Fibroblast of the aortic adventitia (primary cell): ENCODE measurements at places on chromosomes 16 and 17.
A peak's percentile ranks its signal among the peaks of the same experiment; 100 is the strongest.

GRCh38 chr17:1714427-1714979, 4.3 kb upstream of the TLCD2 start:
- no peak for DNase-seq

GRCh38 chr17:50173335-50173941, 7.6 kb downstream of the SGCA start:
- peak; percentile 91 for DNase-seq

DNA sequence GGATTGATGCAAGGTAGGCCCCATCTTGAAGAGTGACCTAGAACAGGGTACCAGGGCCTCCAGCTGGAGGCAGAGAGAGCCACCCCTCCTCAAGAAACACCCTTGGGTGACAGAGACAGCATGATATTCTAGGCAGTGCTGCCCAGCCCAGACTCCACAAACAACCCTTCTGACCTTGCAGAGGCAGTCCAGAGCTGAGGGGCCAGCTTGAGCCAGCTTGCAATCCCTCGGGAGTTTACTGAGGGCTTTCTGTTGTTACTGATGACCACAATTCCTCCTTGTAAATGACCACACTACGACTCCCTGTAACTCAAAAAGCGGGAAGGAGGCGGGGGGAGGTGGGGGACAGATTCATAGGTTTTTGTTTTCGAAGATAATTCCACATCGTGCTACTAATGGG, 18.6 kb upstream of the MNT start:
- DNase-seq, result no peak

- peak; percentile 41 for DNase-seq
Observed at GRCh38 chr17:61389670-61390478, 9.8 kb upstream of the TBX2 start.

DNA sequence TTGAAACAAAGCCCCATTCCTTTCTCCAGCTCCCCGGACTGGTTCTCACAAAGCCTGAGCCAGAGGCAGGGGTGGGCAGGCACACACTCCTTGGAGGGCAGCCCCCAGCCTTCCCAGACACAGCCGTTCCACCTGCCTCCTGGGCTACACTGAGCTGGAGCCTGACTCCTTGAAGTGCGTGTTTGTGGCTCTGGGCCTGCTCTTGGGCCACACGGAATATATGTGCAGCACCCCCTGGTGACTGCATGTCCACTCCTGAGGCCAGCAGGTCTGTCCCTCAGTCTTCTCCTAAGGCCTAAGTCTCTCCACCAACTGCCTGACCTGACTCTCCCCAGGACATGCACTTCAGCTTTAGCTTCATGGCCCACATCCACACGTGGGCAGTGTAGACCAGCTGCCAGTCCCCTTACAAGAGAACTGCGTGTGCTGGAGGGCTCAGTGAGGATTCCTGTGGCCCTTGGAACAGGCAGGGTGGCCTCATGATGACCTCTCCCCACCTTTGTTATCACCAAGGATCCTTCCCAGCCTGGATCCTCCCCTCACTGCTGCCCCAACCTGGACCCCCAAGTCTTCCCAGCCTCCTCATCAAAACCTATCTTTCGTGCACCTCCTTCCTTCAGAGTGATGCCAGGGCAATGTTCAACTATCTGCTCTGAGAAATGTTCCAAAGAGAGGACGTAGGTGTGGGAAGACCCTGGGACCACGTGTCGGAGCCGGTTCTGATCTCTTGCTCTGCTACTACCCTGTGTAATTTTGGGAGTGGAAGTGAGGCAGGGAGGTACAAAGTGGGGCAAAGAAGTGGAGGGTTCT, 12.4 kb upstream of the SLC6A2 start:
- peak; percentile 27 for DNase-seq

DNA sequence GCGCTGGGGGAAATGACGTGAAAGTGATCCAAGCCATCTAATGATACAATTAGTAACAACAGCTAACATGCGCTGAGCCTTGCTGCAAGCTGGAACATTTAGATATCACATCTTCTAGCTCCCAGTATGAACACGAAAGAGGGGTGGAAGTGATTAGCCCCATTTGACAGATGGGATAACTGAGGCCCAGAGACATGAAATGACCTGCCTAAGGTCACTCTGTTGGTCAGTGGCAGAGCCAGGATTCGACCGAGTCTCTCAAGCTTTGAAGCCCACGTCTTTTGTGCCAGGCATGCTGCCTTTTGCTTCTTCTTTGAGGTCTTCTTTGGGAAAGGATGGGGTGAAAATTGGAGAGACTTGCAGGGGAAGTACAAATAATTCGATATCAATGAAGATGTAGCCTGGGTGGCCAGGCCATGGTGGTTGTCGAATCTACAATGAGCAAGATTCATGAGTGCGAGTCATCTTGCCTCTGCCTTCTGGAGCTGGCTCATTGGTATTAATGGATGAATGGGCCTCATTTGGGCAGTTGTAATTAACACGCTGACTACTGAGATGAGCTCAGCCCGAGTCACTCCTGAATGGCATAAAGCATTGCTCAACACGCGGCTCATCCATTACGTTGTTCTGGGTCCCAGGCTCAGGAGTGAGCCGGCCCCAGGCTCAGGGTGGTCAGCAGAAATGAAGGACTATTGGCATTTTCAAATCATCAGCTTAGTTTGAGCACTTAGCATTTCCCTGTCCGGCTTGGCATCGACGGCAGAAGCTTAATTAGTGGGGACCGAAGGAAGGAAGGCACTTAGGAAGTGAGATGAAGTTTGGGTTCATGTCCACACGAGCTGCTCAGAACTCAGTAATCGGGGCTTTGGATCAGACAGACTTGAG, 28.0 kb upstream of the GPRC5B start:
- DNase-seq, result peak; percentile 14

- peak; percentile 55 for DNase-seq
Observed at GRCh38 chr16:88705076-88705684, 1.0 kb downstream of the RNF166 start.

DNA sequence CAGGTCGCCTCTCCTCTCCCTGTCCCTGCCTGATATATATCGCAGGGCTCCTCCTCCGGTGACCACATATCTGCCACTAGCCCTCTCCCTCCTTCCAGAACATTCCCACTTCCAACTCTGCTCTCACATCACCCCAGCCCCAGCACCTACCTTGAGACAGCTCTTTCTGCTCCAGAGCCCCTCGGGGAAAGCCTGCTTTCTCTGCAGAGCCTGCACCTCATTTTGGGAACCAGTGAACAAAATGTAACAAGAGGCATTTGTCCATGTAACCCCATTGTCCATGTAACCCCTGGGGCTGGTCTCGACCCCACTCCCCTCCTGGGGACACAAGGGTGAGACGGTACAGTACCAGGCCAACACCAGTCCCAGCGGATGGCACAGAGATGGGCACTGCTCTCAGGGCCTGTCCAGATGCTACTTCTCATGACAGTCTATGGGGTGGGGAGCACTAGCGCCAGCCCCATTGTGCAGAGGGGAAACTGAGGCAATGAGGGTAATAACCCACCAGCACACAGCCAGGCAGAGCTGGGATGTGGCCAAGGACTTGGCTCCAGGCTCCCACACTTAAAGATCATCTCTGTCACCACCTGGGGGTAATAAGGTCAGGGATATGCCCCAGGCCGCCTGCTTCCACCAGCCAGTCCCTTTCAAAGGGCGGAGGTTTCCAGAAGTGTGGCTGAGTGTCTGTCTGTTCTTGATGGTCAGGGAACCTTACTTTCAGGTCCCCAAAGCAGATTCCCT, 42.9 kb downstream of the TBC1D16 start:
- DNase-seq, result no peak

DNA sequence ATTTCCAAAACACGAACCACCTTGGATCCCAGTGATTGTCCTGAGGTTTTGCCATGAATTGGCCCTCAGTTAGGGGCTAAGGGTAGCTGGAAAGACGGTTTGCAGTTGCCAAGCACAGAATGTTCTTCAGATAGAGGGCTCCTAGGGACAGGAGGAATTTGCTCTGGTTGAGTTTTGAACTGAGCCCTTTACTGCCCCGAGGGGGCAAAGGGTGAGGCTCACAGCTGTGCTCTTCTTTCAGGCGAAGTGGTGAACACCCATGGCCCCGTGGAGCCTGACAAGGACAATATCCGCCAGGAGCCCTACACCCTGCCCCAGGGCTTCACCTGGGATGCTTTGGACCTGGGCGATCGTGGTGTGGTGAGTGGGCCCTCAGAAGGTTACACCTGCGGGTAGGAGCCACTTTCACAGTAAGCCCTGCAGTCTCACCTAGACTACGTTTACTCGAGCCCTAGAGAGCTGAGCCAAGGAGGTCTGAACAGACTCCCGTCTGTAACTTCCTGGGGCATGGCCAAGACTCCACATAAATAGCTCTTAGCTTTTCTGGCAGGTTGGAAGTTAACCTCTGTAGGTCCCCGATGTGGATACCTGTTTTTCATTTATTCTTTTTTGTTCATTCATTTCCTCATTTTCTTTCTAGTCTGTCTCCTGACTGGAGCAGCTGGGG, 32.5 kb downstream of the NMT1 start:
- DNase-seq, result peak; percentile 40

- no peak for DNase-seq
Observed at GRCh38 chr17:17783116-17783824, 53.5 kb downstream of the SREBF1 start.

DNA sequence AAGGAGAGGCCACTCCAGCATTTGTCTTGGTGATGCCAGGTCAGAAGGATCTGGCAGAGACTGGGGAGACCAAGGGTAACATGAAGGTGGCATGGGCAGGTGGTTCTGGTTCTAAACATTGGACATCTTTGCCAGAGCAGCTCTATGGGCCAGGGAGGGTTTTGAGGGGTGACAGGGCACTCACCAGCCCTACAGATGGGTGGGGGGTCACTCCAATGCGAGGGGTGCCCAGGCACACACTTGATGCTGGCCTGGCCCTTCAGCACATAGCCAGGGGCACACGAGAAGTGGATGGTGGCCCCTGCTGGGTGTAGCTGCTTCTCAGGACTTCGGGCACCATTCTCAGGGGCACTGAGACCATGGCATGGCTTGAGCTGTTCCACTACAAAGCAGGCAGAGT, 5.5 kb upstream of the PHF12 start:
- DNase-seq, result no peak

- DNase-seq, result no peak
Observed at GRCh38 chr17:15966183-15966878, 21.4 kb downstream of the ADORA2B start.

DNA sequence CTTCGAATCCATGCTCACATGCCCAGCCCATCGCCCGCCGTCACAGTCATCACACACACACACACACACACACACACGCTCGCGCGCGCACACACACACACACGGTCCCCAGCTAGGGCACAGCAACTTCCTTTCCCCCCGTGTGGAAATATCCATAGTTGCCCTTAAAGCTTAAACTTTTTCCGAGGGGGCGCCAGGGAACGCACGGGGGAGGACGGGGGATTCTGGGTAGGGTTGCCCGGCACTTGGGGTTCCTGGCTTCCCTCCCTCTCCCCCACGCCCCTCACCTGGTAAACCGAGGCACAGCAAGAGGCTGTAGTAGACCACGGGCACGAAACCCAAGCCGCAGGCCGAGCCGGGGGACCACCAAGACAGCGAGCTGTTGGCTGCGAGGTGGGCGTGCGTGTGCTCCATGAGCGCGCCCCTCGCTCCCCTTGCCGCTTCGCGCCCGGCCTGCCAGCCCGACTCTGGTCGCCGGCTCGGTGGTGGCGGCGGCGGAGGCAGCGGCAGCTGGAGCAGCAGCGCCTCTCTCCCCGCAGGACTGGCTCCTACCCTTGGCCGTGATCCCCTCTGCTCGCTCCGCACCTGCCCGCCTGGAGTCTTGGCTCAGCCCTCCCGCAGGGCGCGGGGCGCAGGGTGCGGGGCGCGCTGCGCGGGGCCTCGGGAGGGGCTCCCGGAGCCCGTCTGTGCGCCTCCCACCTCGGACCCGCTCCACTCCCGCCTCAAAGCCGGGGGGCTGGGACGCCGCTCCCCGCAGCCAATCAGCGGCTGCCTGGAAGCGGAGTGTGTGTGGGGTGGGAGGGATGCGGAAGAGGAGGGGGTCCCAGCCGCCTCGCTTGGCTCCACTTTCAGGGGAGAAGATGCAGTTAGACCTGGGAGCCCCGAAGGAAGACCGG, at the start of gene GPR139:
TSS of gene GPR139 (minus strand) at position 688 of the 896 bp plus-strand sequence. CDS start at position 414, 274 bp downstream.
- no peak for DNase-seq

DNA sequence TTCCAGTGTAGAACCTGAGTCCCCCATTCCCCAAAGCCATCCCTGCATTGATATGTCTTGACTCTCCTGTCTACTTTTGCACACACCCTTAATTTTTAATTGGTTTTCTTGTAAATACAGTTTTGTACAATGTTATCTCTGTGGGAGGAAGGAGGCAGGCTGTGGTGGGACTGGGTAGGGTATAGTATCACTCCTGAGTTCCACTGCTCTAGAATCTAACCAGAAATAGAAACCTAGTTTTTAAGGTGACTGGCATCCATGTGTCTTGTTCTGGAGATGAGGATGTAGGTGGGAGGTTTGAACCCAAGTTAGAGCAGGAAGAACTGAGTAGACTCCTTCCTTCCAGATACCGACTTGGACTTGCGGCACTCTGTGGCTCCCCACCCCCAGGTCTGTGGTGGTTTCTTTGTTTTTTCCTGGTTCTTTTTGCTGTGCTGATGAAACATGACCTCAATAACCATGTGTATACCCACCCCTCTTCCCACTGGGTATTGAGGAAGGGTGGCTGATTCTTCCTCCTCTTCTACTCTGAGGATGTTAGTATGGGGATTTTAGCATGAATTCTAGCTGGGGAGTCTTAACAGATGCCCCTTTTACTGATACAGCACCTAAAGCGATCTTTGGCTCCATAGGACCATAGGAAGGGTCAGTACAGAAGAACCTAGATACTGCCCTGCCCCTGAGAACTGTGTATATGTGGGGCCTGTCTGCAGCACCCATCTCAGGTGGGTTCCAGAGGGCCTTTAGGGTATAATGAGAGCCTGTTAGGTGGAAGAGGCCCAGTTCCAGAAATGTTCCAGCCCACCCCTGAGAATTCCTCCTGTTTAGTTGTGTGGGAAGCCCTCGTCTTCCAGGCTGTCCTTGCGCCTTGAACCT, 48.7 kb downstream of the SF3B3 start:
- DNase-seq, result no peak

DNA sequence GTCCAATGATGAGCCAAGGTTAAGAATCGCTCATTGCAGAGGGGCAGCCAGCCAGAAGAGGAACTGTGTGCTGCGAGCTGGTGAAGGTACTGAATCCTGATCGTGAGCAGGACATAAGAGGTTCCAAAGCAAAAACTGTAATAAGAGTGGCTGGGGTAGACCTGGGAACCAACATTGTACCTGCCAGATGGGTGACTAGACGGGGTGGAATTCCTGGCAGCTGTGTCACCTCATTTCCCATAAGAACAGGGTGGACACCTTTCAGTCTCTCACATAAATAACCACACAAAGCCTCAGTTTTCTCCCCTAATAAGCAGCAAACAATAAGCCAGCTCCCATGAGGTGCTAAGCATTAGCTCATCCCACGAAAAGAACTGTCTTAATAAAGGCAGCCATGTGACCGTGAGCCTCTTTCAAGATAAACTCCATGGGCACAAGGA, 290.3 kb downstream of the SOX9 start:
- DNase-seq, result no peak

DNA sequence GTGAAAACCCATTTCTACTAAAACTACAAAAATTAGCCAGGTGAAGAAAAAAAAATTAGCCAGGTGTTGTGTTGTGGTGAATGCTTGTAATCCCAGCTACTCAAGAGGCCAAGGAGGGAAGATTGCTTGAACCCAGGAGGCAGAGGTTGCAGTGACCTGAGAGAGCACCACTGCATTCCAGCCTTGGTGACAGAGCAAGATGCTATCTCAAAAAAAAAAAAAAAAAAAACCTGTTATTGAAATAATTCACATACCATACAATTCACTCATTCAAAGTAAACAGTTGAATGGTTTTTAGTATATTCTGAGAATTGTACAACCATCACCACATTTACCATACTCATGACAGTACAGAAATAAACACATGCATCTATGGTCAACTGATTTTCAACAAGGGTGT, 31.0 kb downstream of the ZNRF1 start:
- peak; percentile 38 for DNase-seq

- DNase-seq, result peak; percentile 43
Observed at GRCh38 chr16:46690281-46691178, 1.1 kb downstream of the ORC6 start.
